ENCODE measurements at places on chromosomes 13 and 19. TPM values are rescaled to one million over a fixed set of nuclear protein-coding genes. Genes with fewer than 3 reads are reported as not detected.

Gene JUNB
- 481 TPM for total RNA-seq

Gene KLC3
- total RNA-seq, result not detected

Gene KASH5
- not detected for total RNA-seq

Gene RAB3A
- total RNA-seq, result 1.8 TPM

Gene REEP6
- total RNA-seq, result 2.8 TPM

Gene NAA16
- 10.5 TPM for total RNA-seq

Gene LRRC25
- total RNA-seq, result not detected

Gene PLIN5
- not detected for total RNA-seq

Gene ZNF682
- 1.3 TPM for total RNA-seq

Gene LHB
- total RNA-seq, result 1.2 TPM

Gene CDK8
- total RNA-seq, result 17.3 TPM

Gene POU2F2
- total RNA-seq, result 5.0 TPM

Gene BCAM
- 31.2 TPM for total RNA-seq

Gene ATP7B
- 3.1 TPM for total RNA-seq

Gene OR4F17
- total RNA-seq, result not detected

Gene FUT2
- not detected for total RNA-seq

Gene CACNG6
- 3.6 TPM for total RNA-seq

Gene CGB8
- total RNA-seq, result not detected

Gene CATSPERD
- not detected for total RNA-seq

Gene CILP2
- total RNA-seq, result 6.0 TPM

Gene ZNF805
- total RNA-seq, result 13.3 TPM

Gene KATNAL1
- 13.6 TPM for total RNA-seq

Gene NXNL1
- total RNA-seq, result not detected

Gene KLK3
- total RNA-seq, result not detected

Gene GDF15
- total RNA-seq, result 113 TPM

Gene HIF3A
- 17.7 TPM for total RNA-seq

Gene EID2B
- 5.1 TPM for total RNA-seq

Gene KCNK6
- total RNA-seq, result 1.5 TPM

Gene CCL25
- total RNA-seq, result not detected

Gene LILRB4
- total RNA-seq, result not detected
